ENCODE measurements at places on chromosomes 7 and 10.

DNA sequence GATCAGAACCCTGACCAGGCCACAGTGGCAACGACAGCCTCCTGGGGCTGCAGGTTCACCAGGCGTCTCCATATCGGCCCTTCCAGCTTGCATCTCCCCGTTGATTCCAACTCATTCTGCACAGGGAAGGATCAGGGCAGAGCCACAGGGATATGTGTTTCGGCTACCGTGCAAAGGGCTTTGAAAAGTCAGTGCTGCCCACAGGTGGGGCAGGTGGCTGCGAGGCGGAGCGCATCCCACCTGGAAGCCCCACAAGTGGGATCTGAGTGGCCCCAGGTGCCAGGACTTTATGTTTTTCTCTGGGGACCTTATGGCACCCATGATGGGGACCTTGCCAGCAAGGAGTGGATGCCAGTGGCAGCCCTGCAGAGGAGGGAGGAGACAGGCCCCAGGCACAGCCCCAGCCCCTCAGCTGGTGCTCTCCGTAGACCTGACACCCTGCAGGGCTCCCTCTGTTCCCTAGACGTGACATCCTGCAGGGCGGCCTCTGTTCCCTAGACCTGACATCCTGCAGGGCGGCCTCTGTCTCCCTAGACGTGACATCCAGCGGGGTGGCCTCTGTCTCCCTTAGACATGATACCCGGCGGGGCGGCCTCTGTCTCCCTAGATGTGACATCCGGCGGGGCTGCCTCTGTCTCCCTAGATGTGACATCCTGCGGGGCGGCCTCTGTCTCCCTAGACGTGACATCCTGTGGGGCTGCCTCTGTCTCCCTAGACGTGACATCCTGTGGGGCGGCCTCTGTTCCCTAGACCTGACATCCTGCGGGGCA lies 189.4 kb downstream of the ELFN1 start:
- no peak for DNase-seq

GRCh38 chr7:90843472-90843871 lies 247.4 kb downstream of the CDK14 start:
- DNase-seq = no peak

DNA sequence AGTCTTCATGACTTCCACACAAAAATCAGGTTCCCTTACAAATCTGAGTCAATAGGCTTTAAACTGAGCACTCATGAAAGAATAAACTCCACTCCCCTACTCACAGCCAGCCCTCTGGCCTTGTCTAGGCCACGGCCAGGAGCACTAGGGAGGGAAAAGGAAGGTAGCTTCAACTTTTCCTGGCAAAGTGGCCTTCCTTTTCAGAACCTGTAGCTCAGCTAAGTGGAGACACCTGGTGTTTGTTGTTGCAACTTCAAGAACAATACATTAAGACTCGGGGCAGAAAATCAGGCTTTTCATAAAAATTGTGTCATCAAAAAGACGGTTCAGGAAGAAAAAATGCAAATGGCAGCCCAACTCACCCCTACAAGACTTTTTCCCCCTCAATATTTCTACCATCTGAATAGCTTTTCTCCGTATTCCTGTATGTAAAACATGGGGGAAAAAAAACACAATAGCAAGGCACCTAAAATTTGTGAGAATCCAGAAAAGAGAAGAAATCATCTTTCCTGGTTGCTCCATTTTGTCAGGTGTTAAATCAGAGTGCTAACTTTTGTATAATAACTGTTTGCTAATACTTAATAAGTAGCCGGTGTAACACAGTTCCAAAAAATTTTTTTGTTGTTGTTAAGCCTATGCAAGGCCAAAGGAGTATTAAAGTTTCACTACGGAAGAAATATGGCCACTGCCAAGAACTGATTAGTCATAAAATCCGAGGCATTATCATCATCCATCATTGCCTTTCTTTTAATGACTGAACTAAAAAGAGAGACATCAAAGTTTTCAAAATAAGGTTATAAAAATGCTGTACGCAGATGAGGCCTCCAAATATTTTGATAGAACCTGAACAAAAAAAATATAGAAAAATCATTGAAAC lies 66.2 kb upstream of the ARID5B start:
- DNase-seq = no peak

GRCh38 chr10:123781956-123782500 lies 109.6 kb downstream of the CPXM2 start:
- DNase-seq = no peak

- no peak for DNase-seq
Measured at GRCh38 chr7:100516135-100516812, 22.7 kb upstream of the AGFG2 start.

DNA sequence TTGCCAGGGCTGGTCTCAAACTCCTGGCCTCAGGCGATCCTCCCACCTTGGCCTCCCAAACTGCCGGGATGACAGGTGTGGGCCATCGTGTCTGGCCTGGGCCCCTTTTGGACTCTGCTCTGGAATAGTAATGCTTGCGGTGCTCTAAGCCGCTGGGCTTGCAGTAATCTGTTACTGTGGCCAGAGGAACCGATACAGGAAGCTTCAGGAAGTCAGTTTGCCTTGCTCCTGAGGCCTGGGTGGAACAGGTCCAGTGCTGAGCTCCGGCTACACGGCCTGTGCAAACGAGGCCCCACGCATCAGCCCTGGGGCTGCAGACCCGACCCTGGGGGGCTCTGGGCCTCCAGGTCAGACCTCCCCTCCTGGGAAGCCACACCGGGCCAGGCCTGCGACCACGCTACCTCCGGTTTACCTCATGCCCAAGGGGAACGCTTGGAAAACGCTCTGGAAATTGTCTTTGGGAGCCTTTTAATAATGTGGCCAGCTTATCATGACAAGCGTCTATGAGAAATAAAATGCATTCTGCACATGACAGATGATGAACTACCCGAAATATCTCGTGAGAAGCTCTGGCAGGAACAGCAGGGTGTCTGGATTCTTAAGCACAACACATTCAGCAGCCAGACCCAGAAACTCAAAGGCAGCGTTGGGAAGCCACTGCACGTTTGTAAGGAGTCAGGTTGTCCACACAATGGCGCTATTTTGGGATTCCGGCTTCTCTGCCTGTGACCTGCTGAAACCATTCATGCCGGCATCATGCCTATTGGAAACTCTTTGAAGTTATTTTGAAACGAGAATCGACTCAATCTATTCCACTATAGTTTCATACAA lies 10.1 kb upstream of the ADAP1 start:
- DNase-seq = no peak

DNA sequence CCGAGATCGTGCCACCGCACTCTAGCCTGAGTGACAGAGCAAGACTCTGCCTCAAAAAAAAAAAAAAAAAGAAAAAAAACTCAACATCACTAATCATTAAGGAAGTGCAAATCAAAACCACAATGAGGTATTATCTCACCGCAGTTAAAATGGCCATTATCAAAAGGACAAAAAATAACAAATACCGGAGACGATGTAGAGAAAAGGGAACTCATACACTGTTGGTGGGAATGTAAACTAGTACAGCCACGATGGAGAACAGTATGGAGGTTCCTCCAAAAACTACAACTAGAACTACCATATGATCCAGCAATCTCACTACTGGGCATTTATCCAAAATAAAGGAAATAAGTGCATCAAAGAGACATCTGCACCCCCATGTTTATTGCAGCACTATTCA lies 24.3 kb downstream of the GRK5 start:
- DNase-seq = no peak

GRCh38 chr7:47400001-47400400 lies 181.9 kb downstream of the TNS3 start:
- no peak for DNase-seq

GRCh38 chr7:95476072-95476847 lies 9.5 kb upstream of the ASB4 start:
- DNase-seq = no peak

GRCh38 chr7:47392241-47392759 lies 189.6 kb downstream of the TNS3 start:
- no peak for DNase-seq

DNA sequence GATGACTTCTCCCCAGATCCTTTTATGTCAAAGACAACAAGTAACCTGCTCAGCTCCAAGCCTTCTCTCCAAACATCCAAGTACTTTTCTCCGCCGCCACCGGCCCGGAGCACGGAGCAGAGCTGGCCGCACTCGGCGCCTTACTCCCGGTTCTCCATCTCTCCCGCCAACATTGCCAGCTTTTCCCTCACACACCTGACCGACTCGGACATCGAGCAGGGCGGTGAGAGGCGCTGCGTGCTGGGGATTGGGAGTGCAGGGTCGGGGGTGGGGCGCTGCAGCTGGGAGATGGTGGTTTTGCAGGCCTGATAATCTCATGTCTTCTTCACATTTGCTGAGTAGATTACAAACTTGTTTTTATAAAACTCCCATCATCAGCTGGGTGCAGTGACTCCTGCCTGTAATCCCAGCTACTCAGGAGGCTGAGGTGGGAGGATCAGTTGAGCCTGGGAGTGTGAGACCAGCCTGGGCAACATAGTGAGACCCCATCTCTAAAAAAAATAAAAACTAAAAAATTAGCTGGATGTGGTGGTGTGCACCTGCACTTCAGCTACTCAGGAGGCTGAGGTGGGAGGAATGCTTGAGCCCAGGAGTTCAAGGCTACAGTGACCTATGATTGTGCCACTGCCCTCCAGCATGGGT lies 7.2 kb upstream of the BHLHA15 start:
- no peak for DNase-seq

GRCh38 chr10:33103863-33104379 lies 145.9 kb upstream of the ITGB1 start:
- no peak for DNase-seq

GRCh38 chr10:3213758-3214515 lies 41.4 kb upstream of the PITRM1 start:
- no peak for DNase-seq

DNA sequence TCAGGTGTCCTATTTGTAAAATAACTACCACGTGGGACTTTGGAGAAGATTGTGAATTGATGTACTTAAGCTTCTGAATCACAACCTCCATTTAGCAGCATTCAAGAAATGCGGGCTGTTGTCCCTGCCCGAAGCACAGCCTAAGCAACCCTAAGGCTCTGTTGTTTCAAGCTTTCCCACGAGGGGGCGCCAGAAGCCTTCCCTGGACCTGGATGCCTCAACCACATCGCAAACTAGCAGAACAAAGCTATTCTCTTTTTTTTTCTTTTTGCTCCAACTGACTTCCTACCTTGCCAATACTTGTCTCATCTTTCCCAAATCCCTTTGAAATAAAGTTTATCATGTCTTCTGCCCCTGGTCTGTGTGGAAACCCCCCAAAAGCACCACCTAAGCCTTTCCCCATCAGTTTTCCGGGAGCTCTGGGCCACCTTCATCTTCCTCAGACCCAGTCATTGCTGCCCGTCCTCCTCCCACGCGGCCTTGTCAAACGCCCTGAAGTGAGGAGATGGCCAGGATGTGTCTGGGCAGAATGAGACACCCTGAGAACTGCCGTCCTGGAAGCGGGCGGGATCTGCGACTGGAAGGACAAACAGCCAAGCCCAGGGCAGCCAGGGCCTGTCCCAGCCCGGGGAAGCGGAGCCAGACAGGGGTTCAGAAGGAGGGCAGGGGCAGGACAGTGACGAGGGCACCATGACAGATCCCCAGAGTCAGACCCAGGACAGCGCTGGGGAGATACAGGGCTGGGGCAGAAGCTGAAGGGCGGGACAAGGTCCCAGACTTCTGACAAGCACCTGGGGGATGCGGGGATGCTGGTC lies 112.7 kb downstream of the SLIT1 start:
- DNase-seq = peak; percentile 65

- no peak for DNase-seq
Measured at GRCh38 chr10:113627836-113628235, 36.0 kb downstream of the NRAP start.

DNA sequence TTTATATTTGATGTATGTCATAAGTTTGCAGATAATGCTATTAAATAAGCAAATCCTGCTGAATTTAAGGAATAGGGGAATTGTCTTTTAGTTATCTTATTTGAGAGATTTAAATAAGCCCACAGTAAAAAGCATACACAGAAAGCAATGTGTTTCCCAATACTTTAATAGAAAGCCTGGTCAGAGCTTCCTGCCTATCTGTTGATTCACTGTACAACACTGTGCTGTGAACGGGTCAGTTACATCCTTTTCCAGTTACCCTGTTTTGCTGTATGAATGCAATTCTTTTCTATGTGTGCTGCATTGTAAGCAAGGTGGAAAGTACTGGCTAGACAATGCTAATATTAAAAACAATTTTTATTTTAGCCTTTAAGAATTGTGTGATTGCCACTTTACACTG lies 81.2 kb downstream of the ANKRD7 start:
- DNase-seq = no peak
